HCT116 (cell line): ENCODE measurements at places on chromosomes 12 and 14.
A peak's percentile ranks its signal among the peaks of the same experiment; 100 is the strongest.

- H3K36me3 ChIP-seq, result no peaks in the 10 kb centered on the region
- DNase-seq, result no peak
- no peaks in the 10 kb centered on the region for H3K27me3 ChIP-seq
- no peak overlapping the region for H3K4me3 ChIP-seq
- no peaks in the 10 kb centered on the region for H3K4me1 ChIP-seq
Observed at GRCh38 chr14:44795725-44796124, 166.0 kb downstream of the KLHL28 start.

DNA sequence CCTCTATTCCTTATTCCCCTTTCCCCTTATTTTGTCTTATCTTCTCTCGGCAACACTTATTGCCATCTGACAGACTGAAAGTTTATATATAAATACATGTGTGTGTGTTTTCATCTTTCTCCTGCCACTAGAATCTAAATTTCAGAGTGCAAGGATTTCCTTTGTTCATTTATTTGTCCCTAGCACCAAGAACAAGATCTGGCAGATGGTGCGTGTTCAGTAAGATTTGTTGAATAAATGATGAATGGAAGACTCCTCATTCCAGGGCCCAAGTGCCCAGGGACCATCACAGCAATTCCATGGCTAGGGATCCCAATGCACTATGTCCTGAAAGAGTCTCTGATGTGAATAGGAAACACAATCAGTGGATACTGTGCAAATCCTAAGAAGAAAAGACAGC is 97.9 kb upstream of the EEA1 start:
- H3K27ac ChIP-seq, result no peak overlapping the region
- H3K4me3 ChIP-seq, result no peak overlapping the region
- H3K4me1 ChIP-seq, result no peaks in the 10 kb centered on the region
- H3K27me3 ChIP-seq, result no peaks in the 10 kb centered on the region

GRCh38 chr12:110023059-110023980 is 24.1 kb downstream of the ANKRD13A start:
- no peak overlapping the region for H3K4me3 ChIP-seq
- DNase-seq, result no peak
- H3K27me3 ChIP-seq, result no peaks in the 10 kb centered on the region
- peaks cover 11% of the 10 kb centered on the region; the same call in 1 of the 2 replicates for H3K36me3 ChIP-seq
- no peak overlapping the region for H3K27ac ChIP-seq
- peaks cover 7% of the 10 kb centered on the region for H3K4me1 ChIP-seq

GRCh38 chr12:57524814-57525614 is 2.4 kb downstream of the MBD6 start:
- H3K4me3 ChIP-seq, result no peak overlapping the region
- H3K27me3 ChIP-seq, result no peaks in the 10 kb centered on the region
- H3K27ac ChIP-seq, result no peak overlapping the region
- H3K4me1 ChIP-seq, result peaks cover 36% of the 10 kb centered on the region

GRCh38 chr12:6090803-6091202 is 33.7 kb downstream of the VWF start:
- no peak overlapping the region for H3K27ac ChIP-seq
- H3K4me1 ChIP-seq, result peaks cover 36% of the 10 kb centered on the region
- no peak for DNase-seq

GRCh38 chr12:23752245-23752644 is 197.2 kb downstream of the SOX5 start:
- H3K27ac ChIP-seq, result no peak overlapping the region
- no peaks in the 10 kb centered on the region for H3K36me3 ChIP-seq
- no peaks in the 10 kb centered on the region for H3K27me3 ChIP-seq

GRCh38 chr14:94680862-94681288 is 68.7 kb downstream of the SERPINA3 start:
- DNase-seq, result no peak
- H3K27ac ChIP-seq, result no peak overlapping the region
- peaks cover 4% of the 10 kb centered on the region; the same call in 1 of the 2 replicates for H3K4me1 ChIP-seq

- no peaks in the 10 kb centered on the region for H3K4me1 ChIP-seq
- H3K36me3 ChIP-seq, result no peaks in the 10 kb centered on the region
- no peak for DNase-seq
- H3K27ac ChIP-seq, result no peak overlapping the region
Observed at GRCh38 chr12:107545737-107546353, 139.8 kb upstream of the PWP1 start.

- DNase-seq, result peak; percentile 44
- H3K4me3 ChIP-seq, result no peak overlapping the region
- no peaks in the 10 kb centered on the region; the same call in 1 of the 2 replicates for H3K4me1 ChIP-seq
- H3K27me3 ChIP-seq, result peaks cover 8% of the 10 kb centered on the region; the same call in 1 of the 2 replicates
Observed at GRCh38 chr14:51776102-51776894, 84.1 kb upstream of the GNG2 start.

DNA sequence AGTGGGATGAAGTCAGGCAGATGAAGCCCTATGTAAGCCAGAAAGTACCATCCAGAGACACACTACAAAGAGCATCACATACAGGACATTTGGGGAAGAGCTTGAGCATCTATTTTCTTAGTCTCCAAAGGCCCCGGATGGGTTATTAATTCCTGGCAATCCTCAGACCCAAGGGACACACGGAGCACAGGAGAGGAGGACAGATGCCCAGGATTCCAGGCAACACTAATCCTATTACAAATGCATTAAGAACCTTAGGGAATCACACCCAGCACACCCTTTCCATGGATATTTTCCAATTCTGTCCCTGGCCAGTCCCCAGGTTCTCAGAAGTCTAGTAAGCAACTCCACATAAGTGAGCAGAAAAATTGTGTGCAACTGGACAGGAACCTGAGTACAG is 65.9 kb downstream of the CMKLR1 start:
- H3K36me3 ChIP-seq, result no peaks in the 10 kb centered on the region
- no peak overlapping the region for H3K4me3 ChIP-seq
- H3K27ac ChIP-seq, result no peak overlapping the region
- H3K27me3 ChIP-seq, result peaks cover 37% of the 10 kb centered on the region

DNA sequence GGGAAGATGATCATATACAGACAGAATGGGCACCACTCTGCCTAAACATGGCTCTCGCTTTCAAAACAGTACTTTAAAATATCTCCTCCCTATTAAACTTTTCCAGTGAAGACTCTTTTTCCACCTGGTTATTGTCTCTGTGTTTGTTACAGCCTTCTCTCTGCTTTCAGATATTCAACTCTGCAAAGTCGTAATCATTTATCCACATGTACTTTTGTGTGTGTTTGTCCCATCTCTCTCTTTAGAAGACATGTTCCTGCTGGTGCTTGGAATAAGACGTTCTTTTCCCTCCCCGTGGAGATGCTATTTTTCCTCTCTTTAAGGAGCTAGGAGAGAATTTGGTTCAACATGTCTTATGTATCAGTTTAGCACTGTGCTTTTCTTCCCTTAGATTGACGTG is 45.1 kb downstream of the ETV6 start:
- H3K4me3 ChIP-seq, result no peak overlapping the region
- H3K4me1 ChIP-seq, result no peaks in the 10 kb centered on the region
- H3K27ac ChIP-seq, result no peak overlapping the region
- no peaks in the 10 kb centered on the region for H3K27me3 ChIP-seq
- DNase-seq, result no peak

- no peak overlapping the region for H3K4me3 ChIP-seq
- no peak overlapping the region for H3K27ac ChIP-seq
- no peak for DNase-seq
- H3K4me1 ChIP-seq, result peaks cover 62% of the 10 kb centered on the region
Observed at GRCh38 chr14:73751157-73751691, 37.0 kb upstream of the PNMA1 start.

DNA sequence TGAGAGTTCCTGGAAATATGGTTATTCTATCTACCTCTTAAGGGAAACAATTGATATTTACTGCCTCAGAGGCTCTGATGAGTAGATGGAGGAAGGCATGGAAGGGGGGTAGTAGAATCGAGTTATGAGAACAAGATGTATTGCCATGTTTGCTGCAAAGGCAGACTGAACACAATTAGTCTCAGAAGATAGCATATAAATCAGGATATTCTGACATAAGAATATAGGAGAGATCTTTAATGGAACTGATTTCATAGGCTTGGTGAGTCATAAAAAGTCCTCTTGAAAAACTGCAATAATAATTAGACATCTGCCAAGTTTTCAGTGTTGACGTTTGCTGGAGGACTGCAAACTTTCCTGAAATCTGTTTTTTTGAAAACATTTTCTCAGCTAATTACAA is 636.1 kb downstream of the TMTC2 start:
- no peak for DNase-seq
- H3K4me3 ChIP-seq, result no peak overlapping the region
- no peaks in the 10 kb centered on the region for H3K36me3 ChIP-seq
- no peaks in the 10 kb centered on the region for H3K4me1 ChIP-seq
- H3K27ac ChIP-seq, result no peak overlapping the region
- no peaks in the 10 kb centered on the region for H3K27me3 ChIP-seq

- H3K27ac ChIP-seq, result no peak overlapping the region
- no peak overlapping the region for H3K4me3 ChIP-seq
- peaks cover 23% of the 10 kb centered on the region for H3K27me3 ChIP-seq
- DNase-seq, result no peak
Observed at GRCh38 chr14:70069186-70069585, 119.6 kb downstream of the SLC8A3 start.

DNA sequence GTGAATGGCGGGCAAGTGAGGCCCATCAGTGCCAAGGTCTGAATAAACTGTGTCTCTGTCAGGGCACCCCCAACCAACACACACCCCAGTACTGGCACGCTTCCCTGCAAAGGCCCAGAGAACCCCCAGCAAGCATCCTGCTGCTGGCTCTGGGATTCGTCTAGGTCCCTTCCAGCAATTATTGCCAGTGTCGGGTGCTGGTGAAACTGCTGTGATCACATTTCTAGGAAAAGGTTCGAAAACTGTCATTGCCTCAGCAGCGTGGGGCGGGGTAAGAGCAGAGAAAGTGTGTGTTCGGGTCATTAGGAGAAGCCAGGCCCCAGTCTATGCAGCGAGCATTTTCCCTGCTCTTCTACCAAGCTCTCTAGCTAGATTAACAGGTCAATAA is 2.5 kb downstream of the FAM222A start:
- DNase-seq, result no peak
- H3K27me3 ChIP-seq, result no peaks in the 10 kb centered on the region
- H3K36me3 ChIP-seq, result no peaks in the 10 kb centered on the region
- peaks cover 6% of the 10 kb centered on the region; the same call in 1 of the 2 replicates for H3K4me1 ChIP-seq
- H3K4me3 ChIP-seq, result no peak overlapping the region

- no peak overlapping the region for H3K4me3 ChIP-seq
- H3K36me3 ChIP-seq, result no peaks in the 10 kb centered on the region
- peaks cover 74% of the 10 kb centered on the region for H3K27me3 ChIP-seq
Observed at GRCh38 chr14:22518073-22518472, 71.0 kb downstream of the DAD1 start.

DNA sequence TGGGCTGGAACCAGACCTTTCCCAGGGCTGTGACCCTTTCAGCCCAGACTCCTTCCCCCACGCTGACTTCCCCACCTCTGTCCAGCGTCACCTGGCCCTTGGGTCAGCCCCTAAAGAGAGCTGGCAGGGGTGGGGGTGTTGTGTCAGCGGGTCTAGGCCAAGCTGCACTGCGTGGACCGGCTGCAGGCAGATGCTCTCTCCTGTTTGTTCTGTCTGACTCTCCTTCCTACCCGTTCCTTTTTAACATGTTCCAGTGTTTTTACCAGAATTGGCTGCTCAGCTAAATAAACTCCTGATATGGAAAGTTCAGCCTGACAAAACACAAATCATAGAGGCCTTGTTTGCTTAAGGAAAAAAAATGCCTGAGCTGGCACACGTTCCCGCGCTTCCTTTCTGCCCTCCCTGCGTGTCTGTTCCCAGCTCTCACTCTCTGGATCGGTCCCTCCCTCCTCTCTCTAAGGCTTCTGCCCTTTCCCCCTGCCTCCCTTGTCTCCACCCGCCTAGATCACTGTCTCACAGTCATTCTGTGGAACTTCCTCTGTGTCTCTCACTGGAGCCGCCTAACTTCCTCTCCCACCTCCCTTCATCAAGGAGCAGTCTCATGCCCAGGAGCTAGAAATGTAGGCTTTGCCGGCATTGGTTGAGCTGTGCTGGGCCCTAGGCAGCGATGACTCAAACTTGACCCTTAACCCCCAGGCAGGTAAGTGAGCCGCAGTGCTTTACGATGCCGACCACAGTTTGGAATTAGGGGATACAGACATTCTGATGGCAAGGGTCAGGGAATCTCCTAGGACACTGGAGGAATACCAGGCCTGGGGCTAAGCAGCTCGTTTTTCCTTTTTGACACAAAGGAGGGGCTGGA is 15.5 kb upstream of the MLXIP start:
- H3K36me3 ChIP-seq, result peaks cover 13% of the 10 kb centered on the region; the same call in 1 of the 2 replicates
- no peaks in the 10 kb centered on the region for H3K27me3 ChIP-seq
- H3K4me1 ChIP-seq, result peaks cover 37% of the 10 kb centered on the region
- DNase-seq, result peak; percentile 53

DNA sequence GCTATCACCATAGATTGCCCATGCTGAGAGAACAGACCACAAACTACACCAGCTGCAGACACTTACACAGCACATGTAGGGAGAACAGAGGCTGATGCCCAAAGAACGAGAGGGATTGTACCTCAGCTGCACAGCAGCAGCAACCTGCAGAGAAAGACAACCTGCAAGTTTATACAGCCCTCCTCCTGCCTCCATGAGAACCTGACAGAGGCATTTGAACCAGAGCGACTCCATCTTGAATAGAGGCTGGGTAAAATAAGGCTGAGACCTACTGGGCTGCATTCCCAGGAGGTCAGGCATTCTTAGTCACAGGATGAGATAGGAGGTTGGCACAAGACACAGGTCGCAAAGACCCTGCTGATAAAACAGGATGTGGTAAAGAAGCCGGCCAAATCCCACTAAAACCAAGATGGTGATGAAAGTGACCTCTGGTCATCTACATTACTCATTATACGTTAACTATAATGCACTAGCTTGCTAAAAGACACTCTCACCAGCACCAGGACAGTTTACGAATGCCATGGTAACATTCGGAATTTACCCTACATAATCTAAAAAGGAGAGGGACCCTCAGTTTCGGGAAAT is 262.4 kb upstream of the HMGA2 start:
- H3K4me1 ChIP-seq, result peaks cover 63% of the 10 kb centered on the region
- H3K27me3 ChIP-seq, result no peaks in the 10 kb centered on the region
- no peak for DNase-seq
- no peaks in the 10 kb centered on the region for H3K36me3 ChIP-seq
- H3K27ac ChIP-seq, result no peak overlapping the region

GRCh38 chr12:57859121-57859520 is 12.6 kb upstream of the CTDSP2 start:
- H3K4me1 ChIP-seq, result peaks cover 1% of the 10 kb centered on the region
- H3K27ac ChIP-seq, result no peak overlapping the region
- H3K36me3 ChIP-seq, result no peaks in the 10 kb centered on the region
- no peaks in the 10 kb centered on the region for H3K27me3 ChIP-seq
- no peak overlapping the region for H3K4me3 ChIP-seq

- DNase-seq, result no peak
- H3K36me3 ChIP-seq, result no peaks in the 10 kb centered on the region
- H3K4me3 ChIP-seq, result no peak overlapping the region
- H3K27me3 ChIP-seq, result peaks cover 21% of the 10 kb centered on the region
- H3K27ac ChIP-seq, result no peak overlapping the region
Observed at GRCh38 chr14:22158560-22158959, 430.5 kb downstream of the DAD1 start.
